Stimulated activated CD8-positive, alpha-beta memory T cell treated with anti-CD3 and anti-CD28 coated beads, Interleukin-15, amount 100 ng/mL, for 48 hours (primary cell): ENCODE measurements at places on chromosomes 13 and 19.

GRCh38 chr19:2529473-2529918 is 53.6 kb downstream of the GADD45B start:
- no peak for DNase-seq

DNA sequence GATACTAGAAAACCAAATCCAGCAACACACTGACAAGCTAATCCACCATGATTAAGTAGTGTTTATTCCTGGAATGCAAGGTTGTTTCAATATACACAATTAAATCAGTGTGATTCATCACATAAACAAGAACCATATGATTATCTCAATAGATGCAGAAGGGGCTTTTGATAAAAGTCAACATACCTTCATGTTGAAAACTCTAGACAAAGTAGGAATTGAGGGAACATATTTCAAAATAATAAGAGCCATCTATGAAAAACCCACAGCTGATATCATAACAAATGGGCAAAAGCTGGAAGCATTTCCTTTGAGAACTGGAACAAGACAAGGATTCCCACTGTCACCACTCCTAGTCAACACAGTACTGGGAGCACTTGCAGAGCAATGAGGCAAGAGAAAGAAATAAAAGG is 213.6 kb upstream of the CSNK1A1L start:
- DNase-seq = no peak

DNA sequence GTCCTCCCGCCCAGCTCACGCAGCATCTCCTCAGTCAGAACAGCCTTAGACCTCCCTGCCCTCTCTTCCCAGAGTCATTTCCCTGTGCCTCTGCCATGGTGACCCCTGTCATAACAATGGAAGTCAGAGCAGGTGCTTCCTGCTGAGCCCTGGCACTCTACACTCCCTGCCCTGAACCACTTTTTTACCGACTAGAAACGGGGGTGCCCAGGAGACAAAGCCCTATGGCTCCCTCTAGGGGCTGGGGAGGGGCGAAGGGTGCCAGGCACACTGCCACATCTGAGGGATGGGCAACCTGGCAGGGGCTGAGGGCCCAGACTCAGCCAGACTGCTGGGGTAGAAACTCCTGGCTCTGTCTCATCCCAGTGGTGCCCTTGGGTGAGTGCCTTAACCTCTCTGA is 16.4 kb downstream of the ZNF574 start:
- DNase-seq = no peak

GRCh38 chr19:45440873-45441654 is 17.3 kb upstream of the ERCC1 start:
- DNase-seq = no peak

DNA sequence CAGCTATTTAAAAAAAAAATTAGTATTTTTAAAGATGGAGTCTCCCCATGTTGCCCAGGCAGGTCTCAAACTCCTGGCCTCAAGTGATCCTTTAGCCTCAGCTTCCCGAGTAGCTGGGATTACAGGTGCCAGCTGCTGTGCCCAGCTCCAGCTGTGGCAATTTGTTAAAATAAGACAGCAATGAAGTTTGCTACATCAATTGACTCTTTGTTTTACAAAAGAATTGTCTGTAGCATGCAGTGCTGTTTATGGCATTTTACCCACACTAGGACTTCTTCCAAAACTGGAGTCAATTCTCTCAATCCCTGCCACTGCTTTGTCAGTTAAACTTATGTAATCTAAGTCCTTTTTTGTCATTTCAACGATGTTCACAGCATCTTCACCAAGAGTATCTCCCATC is 49.3 kb downstream of the NDFIP2 start:
- DNase-seq = no peak

GRCh38 chr13:43293986-43294385 is 270.6 kb downstream of the DNAJC15 start:
- no peak for DNase-seq

GRCh38 chr19:1220477-1220930 is 14.9 kb downstream of the STK11 start:
- no peak for DNase-seq

DNA sequence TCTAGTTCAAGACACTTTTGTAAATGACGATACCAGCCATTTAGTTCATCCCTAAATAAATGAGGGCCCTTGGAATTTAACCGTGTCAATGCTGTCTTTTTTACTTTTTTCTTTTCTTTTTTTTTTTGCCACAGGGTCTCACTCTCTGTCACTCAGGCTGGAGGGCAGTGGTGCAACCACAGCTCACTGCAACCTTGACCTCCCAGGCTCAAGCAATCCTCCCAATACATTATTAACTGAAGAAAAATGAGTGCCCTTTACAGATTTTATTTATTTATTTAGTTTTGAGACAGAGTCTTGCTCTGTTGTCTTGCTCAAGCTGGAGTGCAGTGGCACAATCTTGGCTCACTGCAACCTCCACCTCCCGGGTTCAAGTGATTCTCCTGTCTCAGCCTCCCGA is 2.9 kb upstream of the MED4 start:
- no peak for DNase-seq

GRCh38 chr19:2569596-2570465 is 93.9 kb downstream of the GADD45B start:
- DNase-seq = no peak

DNA sequence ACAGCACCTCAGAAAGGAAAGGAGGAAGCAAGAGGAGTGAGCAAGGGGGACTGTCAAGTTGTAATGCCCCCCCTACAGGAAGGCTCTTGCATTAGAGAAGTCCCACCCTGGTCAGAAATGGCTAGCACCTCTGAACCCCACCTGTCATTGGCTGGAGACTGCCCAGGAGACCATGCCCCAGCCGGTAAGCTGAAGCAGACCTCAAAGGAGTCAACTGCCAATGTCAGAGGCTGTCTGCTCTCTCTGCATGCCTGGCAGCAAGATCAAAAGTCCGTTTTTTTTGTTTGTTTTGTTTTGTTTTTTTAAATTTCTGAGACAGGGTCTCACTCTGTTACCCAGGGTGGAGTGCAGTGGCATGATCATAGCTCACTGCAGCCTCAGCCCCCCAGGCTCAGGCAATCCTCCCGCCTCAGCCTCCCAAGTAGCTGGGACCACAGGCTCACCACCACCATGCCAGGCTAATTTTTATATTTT is 8.1 kb upstream of the BCL3 start:
- no peak for DNase-seq

GRCh38 chr13:30819136-30819888 is 84.0 kb downstream of the ALOX5AP start:
- no peak for DNase-seq

DNA sequence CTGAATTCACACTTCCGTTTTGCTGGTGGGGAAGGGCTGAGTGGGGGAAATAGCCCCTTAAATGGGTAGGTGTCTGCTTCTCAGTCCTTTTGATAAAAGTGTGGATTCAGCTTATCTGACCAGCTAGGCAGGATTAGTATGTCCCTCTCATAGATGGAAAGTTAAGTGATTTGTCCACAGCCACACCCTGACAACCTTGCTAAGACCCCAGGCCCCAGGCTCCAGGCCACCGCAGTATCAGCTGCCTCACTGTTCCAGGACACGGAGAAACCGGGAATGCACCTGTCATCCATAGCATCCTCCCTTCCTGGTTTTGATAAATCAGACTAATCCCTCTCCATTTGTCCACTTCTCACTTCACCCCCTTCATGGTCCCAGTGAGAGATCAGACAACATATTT is 197.7 kb downstream of the USP12 start:
- no peak for DNase-seq

- no peak for DNase-seq
Measured at GRCh38 chr13:41137241-41137640, 4.6 kb upstream of the KBTBD6 start.

- no peak for DNase-seq
Measured at GRCh38 chr19:40093416-40093815, 2.7 kb upstream of the ZNF780A start.

GRCh38 chr19:4738734-4739133 is 15.1 kb upstream of the DPP9 start:
- no peak for DNase-seq

GRCh38 chr19:33797802-33798671 is 1.4 kb downstream of the KCTD15 start:
- DNase-seq = no peak

- no peak for DNase-seq
Measured at GRCh38 chr19:2198317-2198716, 34.6 kb downstream of the DOT1L start.

GRCh38 chr13:35473802-35474201 is 2.7 kb downstream of the MAB21L1 start:
- no peak for DNase-seq

DNA sequence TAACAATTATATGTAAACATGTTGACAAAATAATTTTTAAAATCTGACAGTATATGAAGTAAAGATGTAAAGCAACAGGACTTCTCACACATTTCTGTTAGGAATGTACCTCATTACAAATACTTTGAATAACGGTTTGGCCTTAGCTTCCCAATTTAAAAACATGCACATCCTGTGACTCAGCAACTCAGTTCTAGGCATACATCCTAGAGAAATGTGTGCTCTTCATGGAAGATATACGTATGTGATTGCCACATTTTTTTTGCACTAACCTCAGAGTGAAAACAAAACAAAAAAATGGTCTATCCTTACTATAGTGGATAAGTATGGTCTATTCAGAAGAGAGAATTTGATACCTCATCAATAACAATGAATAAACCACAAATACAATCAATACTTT is 314.6 kb downstream of the LIG4 start:
- no peak for DNase-seq

- DNase-seq = no peak
Measured at GRCh38 chr13:47594833-47595232, 406.2 kb downstream of the SUCLA2 start.

DNA sequence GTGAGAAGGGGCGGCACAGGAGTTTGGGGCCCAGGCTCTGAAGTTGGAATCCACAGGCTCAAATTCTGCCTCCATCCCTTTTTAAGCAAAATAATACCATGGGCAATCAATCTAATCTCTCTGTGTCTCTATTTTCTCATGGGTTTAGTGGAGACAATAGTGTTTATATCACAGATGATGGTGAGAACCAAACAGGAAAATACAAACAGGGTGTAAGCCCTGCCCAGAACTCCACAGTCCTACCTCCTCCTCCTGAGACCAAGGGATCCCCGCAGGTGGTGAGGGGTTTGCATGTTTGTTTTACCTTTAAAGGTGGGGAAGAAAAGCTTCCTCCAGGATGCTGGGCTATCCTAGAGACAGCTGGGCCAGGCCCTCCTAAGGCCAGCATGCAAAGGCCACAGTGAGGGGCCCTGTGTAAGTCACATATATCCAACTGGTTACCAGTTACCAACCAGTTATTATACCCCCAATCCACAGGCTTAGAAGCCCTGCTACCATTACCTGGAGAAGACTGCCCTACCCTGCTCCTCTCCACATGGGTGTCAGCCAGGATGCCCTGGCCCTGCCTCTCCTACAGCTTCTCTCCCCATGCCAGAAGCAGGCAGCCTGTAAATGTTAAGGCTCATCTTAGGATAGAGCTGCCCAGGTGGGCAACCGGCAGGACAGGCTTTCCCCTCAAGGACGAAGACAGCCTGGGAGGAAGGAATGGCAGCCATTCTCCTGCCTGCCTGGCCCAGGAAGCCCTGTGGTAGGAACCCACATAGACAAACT is 658.4 kb downstream of the UQCRFS1 start:
- DNase-seq = no peak

GRCh38 chr19:19262190-19263057 is 10.7 kb downstream of the TM6SF2 start:
- no peak for DNase-seq

GRCh38 chr13:24288870-24289269 is 20.5 kb upstream of the C1QTNF9 start:
- DNase-seq = no peak

DNA sequence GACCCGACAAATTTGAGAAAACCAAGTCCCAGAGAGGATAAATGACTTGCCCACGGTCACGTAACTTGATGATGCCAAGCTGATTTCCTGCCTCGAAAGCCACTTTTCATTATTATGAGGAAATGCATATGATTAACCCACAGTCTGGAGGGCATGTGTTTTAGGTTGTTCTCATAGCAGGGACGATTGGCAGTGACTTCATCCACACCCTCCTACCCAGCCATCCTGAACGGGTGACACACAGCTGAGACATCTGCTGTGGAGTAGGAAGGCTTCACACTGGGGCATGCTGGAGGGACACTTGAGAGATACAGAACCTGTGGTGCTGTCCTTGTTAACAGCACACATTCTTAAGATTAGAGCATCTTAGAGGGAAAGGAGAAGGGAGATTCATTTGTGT is 65.4 kb upstream of the WDFY2 start:
- no peak for DNase-seq

DNA sequence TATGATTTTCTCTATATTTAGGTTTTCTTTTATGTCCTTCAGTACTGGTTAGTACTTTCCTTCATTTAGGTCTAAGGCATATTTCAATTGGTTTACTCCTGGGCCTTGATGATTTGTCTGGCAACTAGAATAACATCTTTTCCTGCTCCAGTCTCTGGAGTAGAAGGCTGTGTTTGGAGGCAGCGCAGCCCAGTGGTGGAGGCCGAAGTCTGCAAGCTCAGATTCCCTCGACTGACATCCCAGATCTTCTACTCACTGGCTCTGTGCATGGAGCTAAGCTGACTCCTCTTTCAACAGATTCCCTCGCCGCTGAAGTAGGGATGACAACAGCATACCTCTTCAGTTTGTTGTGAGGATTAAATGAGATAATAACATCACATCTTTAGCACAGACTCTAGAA is 141.0 kb downstream of the RAP2A start:
- DNase-seq = no peak

DNA sequence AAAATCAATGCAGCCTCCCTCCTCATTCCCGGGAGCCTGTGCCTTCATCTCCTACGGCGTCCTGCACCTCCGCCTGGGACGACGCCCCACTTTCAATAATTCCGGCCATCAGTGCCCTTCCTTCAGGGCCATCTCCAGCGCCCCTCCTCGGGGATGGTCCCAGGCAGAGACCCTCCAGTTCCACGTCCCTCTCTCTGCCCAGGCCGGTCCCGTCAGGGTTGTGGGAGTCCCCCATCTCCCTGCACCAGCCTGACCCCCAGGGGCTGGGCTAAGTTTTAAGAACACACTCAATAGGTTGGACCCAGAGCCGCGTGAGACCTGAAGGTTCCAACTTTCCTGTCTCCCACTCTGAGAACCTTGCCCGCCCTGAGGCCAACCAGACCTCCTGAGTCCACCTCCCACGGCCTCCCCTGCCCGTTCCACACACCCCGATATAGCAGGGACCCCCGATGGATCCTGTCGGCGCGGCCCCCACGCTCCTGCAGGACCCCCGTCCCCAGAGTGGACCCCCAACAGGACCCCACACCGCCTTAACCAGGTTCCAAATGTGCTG is 646 bp downstream of the TMEM161A start:
- no peak for DNase-seq

- DNase-seq = no peak
Measured at GRCh38 chr13:23463661-23464060, 30.2 kb upstream of the SACS start.

DNA sequence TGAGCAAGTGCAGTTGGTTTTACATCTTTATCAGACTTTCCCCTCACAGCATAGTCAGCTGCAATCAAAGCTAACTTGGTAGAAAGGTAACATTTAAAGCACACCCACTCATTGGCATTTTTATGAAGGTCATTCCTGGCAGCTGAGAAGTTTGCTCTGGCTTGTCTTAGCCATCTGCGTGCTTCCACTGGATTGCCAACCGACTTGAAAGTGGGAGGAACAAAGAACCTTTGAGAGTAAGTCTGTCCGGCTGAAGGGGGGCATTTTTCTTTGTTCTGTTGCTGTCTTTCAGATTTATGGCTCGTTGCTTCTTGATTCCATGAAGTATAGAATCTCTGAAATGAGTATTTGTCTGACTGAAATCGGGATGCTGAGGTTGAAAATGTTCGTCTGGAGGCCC is 103.1 kb downstream of the SACS start:
- no peak for DNase-seq
